ENCODE measurements at places on chromosomes 13 and 19.

DNA sequence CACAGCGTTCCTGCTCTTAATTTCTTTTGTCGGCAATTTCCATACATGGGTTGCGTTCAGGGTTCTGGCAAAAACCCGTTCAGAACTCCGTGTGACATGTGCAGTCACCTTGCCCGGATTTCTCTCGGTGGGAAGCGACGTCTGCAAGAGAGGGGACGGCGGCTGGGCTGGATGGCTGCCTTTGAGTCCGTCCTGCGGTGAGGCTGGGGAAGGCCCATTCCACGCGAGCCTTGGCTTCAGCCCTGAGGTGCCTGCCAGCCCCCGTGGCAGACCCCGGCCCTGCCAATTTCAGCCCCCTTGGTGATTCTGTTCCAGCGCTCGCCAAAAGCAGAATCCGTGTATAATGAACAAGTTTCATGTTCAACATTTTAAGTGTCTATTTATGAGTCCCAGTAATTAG, 72.6 kb upstream of the TSHZ3 start:
- DNase-seq: no peak

GRCh38 chr13:45156565-45157361, 36.5 kb downstream of the GTF2F2 start:
- DNase-seq: no peak

- no peak for DNase-seq
Measured at GRCh38 chr19:802498-803098, 5.3 kb downstream of the PTBP1 start.

- DNase-seq: no peak
Measured at GRCh38 chr19:17860993-17861360, 1.3 kb downstream of the RPL18A start.

DNA sequence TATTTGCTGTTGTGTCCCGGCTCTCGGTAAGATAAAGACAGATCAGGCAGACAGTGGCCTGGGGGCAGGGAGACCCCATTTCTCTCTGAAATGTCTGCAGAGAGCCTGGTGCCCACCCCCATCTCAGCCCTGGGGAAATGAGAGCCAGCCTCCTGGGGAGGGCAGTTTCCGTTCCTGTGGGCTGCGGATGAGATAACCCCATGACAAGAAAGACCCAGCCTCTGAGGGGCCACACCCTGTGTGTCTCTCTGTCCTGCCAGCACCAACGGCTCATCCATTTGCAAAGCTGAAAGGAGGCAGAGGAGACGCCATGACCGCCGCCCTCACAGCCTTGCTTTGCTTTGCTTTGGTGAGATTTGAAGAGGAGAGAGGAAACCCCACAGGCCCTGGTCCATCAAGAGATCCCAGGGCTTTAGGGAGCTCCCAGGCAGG, 28.1 kb upstream of the KIR3DL3 start:
- no peak for DNase-seq

- no peak for DNase-seq
Measured at GRCh38 chr13:94433055-94433961, 46.2 kb downstream of the DCT start.

DNA sequence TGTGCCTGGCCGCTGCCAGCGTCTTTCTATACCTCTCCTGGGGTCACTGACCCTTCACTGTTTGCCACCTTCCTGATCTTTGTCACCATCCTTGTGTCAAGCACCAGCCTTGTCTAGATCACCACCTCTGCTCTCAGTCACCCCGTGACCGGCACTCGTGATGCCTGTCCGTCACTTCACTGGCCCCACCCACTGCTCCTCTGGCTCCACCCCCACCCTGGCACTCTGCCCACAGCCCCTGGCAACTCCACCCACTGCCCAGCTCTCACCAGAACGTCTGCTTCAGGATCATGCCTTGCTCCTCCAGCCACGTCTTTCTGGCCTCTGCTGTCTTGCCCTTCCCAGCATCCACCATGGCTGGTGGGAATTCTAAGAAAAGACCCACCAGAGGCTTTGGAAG, 24.8 kb upstream of the PLA2G4C start:
- no peak for DNase-seq

All from AG04449 (cell line).